NCI-H1694 (cell line): ENCODE measurements at places on chromosomes 4 and X.

DNA sequence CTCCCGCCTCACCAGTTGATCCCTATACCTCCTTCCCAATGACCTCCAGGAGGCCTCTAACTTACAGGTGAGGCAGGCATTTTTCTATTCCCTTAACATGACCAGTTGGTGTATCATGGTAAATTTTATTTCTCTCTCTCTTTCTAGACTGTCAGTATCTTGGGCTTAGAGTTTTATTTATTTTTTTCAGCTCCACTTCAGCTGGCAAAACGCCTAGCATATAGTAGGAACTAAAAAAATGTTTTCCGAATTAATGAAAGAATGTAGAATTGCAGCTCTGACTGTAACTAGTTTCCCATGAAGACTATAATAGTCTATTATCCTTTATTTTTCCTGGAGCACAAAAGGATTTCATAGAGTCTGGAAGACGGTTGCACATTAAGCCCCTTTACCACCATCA, 84.8 kb downstream of the PDE5A start:
- DNase-seq = no peak

DNA sequence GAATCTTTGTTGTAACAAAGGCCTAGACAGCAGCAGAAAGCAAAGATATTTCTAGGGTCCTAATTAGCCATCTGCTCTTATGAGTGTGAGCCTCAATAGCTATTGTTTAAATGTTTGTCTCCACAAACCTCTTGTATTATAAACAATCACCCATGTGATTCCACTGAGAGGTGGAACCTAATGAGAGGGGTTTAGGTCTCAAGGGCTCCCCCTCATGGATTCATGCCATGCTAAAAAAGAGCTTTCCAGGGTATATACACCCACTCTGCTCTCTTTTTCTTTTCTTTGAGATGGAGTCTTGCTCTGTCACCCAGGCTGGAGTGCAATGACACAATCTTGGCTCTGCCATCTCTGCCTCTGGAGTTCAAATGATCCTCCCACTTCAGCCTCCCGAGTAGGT, 42.1 kb downstream of the TRIM61 start:
- no peak for DNase-seq

GRCh38 chr4:122758033-122758432, 25.5 kb downstream of the BBS12 start:
- peak; percentile 7 for DNase-seq

GRCh38 chr4:48222491-48222890, 47.1 kb downstream of the TEC start:
- DNase-seq = no peak

DNA sequence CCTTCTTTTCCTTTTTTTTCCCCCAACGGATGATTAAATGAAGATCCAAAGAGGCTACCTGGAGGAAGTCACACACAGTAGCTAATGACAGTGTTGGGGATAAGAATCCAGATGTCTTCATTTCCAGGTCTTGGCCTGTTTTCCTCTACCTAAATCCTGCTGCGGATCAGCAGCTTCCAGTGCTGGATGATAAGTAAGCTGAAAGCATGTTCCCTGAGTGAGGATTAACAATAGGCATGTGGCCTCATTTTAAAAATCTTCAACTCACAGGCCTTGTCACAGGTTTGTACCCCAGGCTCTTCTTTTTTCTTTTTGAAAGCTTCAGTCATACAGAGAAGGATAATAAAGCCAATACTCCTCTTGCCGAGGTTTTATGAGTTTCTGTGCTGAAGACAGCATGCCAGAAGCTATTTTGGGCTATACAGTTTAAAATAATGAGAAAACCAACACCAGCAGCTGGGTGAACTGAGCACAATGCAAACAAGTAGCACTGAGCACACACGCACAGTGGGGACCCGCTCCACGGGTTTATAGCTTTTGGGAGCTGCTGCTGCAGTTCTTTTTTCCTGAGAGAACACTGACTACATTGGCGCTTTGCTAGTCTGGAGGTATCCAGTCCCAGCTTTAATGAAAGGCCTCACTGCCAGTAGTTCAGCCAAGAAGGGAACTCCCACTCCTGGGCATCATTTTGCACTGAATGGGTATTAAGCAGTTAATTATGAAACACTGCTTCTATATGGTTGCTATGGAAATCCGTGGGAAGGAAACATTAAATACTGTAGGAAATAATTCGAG, 184.2 kb upstream of the CTSO start:
- peak; percentile 36 for DNase-seq

- peak; percentile 56 for DNase-seq
Observed at GRCh38 chrX:17046478-17047097, 100.1 kb downstream of the REPS2 start.

GRCh38 chr4:40990236-40990898, 224.0 kb downstream of the APBB2 start:
- no peak for DNase-seq

- DNase-seq = no peak
Observed at GRCh38 chr4:159141193-159141592, 38.3 kb downstream of the RAPGEF2 start.

- DNase-seq = no peak
Observed at GRCh38 chr4:169136330-169136729, 126.3 kb upstream of the CBR4 start.

- no peak for DNase-seq
Observed at GRCh38 chr4:100742045-100742444, 224.2 kb upstream of the EMCN start.

GRCh38 chrX:34813618-34814017, 129.0 kb upstream of the FAM47B start:
- no peak for DNase-seq

GRCh38 chr4:22500831-22501714, 14.8 kb downstream of the ADGRA3 start:
- DNase-seq = no peak

- DNase-seq = no peak
Observed at GRCh38 chrX:102978594-102978993, 41.5 kb downstream of the RAB40AL start.

GRCh38 chrX:134671294-134671693, 13.0 kb upstream of the PLAC1 start:
- DNase-seq = no peak

DNA sequence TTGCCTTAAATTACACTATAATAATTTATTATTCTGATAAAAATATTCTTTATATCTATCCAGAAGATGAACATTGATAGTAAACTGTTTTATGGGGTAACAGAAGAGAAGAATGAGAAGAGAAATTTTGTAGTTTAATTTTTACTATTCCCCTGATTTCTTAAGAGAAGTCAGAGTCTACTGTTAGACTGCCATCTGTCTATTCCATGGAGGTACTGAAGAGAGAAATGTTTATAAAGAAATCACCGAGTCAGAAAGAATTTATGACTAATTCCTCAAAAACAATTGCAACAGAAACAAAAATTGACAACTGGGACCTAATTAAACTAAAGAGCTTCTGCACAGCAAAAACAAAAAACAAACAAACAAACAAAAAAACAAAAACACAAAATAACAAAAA, 149.9 kb downstream of the FGF16 start:
- no peak for DNase-seq

DNA sequence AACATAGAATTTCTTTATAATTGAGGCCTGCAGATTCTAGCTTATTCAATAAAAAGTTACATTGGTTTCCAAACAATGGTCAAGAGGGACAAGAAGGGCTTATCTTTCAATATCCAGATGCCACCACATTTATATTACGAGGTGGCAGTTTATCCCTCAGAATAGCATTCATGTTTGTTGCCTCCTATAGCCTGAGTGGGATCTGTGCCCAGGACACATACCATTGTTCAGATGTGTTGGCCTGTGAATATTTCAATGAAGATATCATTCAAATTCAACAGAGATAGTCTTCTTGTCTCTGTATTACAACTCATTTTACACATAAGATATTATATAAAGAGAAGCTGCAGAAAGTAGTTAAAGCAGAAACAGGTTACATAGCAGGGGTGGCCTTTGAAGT, 20.5 kb downstream of the GLRB start:
- no peak for DNase-seq

- DNase-seq = no peak
Observed at GRCh38 chr4:69793732-69794131, 33.3 kb upstream of the SULT1B1 start.

DNA sequence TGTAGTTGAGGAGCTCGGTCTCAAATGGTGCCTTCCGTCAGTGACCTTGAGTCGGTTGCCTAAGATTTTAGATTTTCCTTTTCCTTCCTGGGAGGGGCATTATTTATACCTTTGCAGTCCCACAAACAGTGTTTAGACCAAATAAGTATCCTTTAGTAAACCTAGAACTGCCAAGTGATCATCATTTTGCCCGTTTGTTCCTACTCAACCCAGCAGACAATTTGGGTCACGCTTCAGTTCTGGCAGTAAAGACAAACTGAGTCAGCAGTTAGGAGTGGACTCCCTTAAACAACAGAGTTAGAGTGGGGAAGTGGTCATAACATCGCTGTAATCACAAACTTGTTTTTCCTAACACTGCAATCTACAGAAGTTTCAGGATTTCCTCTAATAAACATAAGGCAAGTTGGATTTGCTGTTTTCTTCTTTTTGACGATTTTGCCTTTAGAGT, 777 bp upstream of the WDFY3 start:
- DNase-seq = no peak

DNA sequence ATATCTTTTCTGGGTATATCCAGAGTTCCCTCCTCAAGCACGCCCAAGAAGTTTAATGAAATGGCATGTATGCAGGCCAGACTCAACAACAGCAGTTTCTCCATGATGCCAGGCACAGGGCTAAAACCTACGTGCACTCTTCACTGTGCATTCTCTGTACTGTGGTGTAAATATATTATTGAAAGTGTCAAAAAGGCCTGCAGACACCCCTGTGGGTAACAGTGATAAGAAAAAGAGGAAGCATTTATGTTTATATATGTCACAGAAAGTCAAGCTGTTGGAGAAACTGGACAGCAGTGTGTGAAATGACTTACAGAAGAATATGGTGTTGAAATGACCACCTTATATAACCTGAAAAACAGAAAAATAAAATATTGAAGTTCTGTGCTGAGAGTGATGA, 29.6 kb upstream of the DCAF8L1 start:
- DNase-seq = no peak

GRCh38 chrX:55981603-55982002, 250.6 kb upstream of the KLF8 start:
- no peak for DNase-seq

GRCh38 chr4:134216411-134216810, 14.8 kb upstream of the PABPC4L start:
- no peak for DNase-seq

DNA sequence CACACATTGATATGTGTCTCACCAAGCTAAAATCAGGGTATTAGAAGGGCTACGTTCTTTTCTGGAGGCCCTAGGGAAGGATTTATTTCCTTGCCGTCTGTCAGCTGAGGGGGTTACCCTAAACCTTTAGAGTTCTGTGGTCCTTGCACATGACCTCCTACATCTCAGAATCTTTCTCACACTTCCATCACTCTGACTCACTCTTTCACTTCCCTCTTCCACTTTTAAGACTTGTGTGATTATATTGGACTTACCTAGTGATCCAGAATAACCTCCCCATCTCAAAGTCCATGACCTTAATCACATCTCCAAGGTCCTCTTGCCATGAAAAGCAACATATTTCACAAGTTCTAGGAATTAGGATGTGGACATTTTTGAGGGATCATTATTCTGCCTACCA, 53.6 kb upstream of the FUNDC1 start:
- no peak for DNase-seq

DNA sequence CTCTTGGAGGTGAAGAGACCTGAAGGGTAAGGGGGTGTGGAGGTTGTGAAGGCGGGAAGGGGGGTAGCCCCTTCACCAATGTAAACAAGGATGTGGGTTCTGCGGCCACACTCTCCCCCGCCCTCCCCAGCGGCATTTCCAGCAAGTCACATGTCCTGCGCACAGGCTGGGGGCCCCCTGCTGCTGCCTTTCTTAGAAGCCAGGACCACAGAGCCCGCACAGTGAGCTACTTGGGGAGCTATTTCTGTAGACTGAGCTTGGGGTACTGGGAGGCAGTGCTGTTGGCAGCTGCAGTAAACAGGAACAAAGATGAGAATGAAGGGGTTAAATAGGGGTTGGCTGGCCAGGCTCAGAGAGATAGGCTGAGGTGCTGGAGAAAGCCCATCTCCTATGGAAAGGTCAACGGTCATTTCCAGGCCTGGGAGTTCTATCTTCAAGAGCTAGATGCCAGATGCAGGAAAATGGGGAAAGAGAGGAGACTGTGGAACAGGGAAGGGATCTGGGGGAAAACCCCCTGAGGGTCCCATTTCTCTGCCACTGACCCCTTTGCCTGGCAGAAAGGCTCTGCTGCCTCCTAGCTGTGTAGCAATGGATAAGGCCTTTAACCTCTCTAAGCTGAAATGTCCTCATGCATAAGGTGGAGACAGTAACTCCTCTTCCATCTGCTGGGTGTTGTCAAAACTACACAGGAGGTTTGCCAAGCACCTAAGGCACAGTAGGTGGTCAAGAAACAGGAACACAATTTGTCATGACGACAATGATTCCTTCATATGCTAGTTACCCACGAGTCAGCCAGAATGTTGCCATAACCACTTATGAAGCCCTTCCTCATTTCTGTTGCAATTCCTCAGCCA, 18.5 kb upstream of the PIM2 start:
- no peak for DNase-seq

- no peak for DNase-seq
Observed at GRCh38 chr4:182969651-182970279, 52.6 kb upstream of the DCTD start.

DNA sequence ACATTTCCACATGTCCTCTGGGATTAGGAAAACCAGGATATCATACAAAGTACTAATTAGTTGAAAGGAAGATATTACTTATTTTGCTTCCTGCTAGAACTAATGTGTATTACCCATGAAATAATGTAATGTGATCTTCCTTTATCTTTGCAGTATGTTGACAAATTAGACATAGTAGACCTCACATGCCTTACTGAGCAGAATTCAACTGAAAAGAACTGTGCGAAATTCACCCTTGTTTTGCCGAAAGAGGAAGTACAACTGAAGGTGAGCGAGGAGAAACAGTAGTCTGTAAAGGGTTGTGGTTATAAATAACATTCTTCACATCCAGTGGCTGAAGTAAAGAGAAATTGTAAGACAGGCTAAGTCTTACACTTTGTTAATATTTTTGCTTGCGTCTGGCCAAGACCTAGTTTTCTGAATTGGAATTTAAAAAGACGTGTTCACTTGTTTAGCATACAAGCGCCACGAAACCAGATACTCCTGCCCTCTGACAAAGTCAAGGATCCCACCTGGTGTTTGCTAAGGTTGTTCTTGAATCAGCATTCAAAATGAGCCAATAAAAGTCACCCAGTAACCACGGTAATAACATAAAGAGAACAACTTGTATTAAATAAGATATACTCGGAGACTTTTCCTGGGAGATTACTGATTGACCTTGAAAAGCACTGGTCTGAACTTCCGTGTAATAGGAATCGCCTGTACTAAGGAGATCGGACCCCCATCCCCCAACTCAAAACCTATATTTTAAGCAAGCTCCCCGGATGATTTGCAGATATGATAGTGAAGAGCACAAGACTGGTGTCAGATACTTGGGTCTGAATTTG, 16.9 kb downstream of the STAP1 start:
- DNase-seq = no peak

GRCh38 chr4:154294652-154295350, 196.8 kb downstream of the DCHS2 start:
- DNase-seq = no peak

DNA sequence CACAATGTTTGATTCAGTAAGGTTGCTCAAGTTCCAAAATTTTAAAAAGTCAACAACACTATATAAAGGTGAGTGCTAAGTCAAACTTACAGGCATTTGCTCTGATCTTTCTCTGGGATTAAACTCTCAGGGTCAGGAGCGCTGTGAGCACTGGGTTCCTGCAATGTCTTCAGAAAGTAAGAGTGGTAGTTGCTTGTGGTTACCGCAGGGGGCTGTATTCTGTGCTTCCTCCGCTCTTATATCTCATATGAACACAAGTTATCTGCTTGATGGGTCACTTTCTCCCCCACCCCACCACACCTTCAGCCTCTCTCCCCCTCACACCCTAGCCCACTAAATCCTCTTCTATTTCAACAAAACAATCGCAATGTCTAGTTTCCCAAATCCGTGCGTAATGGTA, 116.4 kb upstream of the IGSF1 start:
- no peak for DNase-seq
